Activated CD4-positive, alpha-beta T cell treated with anti-CD3 and anti-CD28 coated beads for 36 hours (primary cell): ENCODE measurements at places on chromosomes 4 and X. TPM values are rescaled to one million over a fixed set of nuclear protein-coding genes. Genes with fewer than 3 reads are reported as not detected.
A peak's percentile ranks its signal among the peaks of the same experiment; 100 is the strongest.

DNA sequence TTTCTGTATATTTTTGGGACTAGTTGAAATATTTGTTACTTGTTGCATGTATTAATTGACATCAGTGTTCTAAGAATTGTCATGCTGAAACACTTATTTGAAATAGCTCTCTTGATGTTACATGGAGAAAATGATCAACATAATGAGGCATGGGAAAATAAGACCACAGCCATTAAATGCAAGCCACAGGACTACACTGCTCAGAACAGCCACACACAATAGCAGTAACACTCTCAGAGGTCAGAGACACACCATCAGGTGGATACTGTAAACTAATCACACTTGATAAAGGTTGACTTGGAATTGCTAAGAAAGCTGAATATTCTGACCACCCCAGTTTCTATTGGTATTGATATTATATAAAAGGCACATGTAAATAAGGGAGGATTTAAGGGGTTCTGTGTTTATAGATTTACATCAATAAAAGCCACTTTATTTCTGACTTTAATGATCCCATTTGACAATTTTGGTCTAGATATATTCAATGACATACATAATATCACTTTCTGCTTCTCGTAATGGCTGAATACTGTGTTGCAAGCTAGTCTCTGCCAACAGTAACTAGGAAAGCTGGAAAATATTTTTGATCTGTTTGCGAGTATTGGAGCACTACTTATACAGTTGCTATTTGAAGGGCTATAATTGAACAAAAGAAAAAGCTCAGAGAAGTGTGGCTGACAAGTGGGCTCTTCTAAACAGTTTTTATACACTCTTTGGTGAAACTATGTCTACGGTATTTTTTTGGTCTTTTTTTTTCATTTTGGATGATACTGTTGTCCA, 876.5 kb upstream of the INTU start:
- H3K27me3 ChIP-seq, result no peaks in the 10 kb centered on the region
- no peak overlapping the region for H3K4me3 ChIP-seq
- no peaks in the 10 kb centered on the region for H3K36me3 ChIP-seq
- no peak for DNase-seq
- no peak overlapping the region for H3K27ac ChIP-seq

- H3K27ac ChIP-seq, result no peak overlapping the region
- peaks cover 5% of the 10 kb centered on the region for H3K27me3 ChIP-seq
- no peak overlapping the region for H3K4me3 ChIP-seq
- DNase-seq, result no peak
- H3K36me3 ChIP-seq, result no peaks in the 10 kb centered on the region
- peaks cover 5% of the 10 kb centered on the region for H3K4me1 ChIP-seq
Measured at GRCh38 chr4:76090241-76090691, 15.8 kb downstream of the ART3 start.

DNA sequence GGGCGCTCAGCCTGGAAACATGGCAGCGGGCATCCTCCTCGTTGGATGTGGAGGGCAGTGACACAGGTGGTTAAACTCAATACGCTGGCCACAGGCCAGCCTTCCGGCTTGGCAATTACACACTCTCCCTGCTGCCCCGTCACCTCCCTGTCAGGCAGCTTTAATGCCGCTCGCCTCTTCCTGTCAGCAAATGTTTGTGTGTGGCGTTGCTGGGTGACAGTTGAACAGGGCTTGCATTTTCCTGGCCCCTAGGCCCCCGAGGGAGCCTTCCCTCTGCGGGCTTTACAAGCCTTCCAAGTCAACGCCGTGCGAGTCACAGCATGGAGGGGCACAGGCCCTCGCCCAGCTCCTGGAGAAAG, 620.0 kb downstream of the BCOR start:
- peak; percentile 40 for DNase-seq
- H3K27me3 ChIP-seq, result no peaks in the 10 kb centered on the region
- peaks cover 8% of the 10 kb centered on the region for H3K4me1 ChIP-seq

DNA sequence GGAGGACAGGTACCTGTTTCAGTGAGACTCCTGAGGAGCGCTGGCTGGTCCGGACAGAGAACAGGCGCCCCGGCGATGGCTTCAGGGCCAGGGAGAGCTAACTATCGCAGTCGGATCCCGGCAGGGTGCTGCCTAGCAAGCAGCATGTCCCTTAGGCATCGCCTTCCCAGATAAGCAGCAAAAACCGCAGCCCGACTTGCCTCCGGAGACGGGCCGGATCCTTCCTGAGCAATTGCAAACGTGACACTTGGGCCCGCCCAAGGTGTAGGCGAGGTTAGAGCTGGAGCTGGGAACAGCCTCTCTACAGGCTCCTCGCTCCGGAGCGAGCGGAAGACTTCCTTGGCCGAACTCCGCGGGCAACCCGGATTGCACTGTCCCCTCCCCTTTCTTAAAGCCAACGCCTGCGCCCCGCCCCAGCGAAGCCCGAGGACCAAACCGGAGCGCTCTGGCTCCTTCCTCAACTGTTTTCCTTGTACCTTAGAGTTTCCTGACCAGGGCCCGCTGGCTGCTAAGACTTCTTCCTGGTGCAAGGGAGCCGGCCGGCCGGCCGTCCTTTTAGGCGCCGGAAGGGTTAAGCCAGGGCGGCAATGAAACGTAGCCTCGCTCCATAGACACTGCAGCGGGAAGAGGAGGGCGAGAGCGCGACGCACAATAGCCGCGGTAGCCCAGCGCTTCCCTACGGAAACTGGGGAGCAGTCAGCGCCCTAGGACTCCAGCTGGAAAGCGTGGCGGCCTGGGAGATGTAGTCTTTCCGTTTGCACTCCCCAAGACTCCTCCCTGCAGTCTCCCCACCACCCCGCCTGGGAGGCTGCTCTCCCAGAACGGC, at the start of gene OPHN1:
Gene OPHN1, minus strand, starts transcription at position 341 of the 826 bp plus-strand sequence. CDS start 475 bp downstream, outside the sequence.
- H3K27ac ChIP-seq, result no peak within 1 kb of the TSS
- DNase-seq, result peak; percentile 22
- H3K27me3 ChIP-seq, result peaks cover 31% of the 10 kb centered on the region
- H3K4me3 ChIP-seq, result peak within 1 kb of the TSS; percentile 64
- H3K4me1 ChIP-seq, result peaks cover 6% of the 10 kb centered on the region

Gene PDZD4
- 2.4 TPM for total RNA-seq

- no peaks in the 10 kb centered on the region for H3K4me1 ChIP-seq
- H3K27ac ChIP-seq, result no peak overlapping the region
- H3K36me3 ChIP-seq, result no peaks in the 10 kb centered on the region
- DNase-seq, result peak; percentile 53
Measured at GRCh38 chr4:6372649-6373525, 99.5 kb downstream of the PPP2R2C start.
